ENCODE measurements at places on chromosomes 12 and 14.
A peak's percentile ranks its signal among the peaks of the same experiment; 100 is the strongest.

GRCh38 chr12:85996280-85996679 is 122.2 kb downstream of the NTS start:
- DNase-seq: no peak

DNA sequence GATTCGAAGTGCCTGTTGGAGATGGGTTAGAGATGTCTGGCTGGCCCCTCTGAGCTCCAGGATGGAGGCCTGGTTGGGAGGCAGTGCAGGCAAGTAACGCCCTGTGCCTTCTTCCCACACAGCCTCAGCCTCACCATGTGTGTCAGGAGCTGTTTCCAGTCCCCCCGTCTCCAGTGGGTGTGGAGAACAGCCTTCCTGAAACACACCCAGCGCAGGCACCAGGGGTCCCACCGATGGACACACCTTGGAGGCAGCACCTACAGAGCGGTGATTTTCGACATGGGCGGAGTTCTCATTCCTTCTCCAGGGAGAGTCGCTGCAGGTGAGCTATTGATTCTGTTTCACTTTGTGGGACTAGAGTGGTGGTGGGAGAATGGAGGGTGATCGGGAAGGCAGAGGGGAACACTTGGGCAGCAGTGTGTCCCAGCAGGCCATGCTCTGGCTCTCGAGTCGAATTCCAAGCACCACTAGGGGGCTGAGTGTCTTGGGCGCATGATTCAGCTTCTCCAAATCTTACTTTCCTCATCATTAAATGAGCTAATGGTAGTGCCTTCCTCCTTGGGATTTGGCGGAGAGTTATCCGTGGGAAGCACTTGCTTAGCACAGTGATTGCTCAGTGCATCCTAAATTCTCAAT is 6.8 kb downstream of the ACAD10 start:
- DNase-seq: no peak

DNA sequence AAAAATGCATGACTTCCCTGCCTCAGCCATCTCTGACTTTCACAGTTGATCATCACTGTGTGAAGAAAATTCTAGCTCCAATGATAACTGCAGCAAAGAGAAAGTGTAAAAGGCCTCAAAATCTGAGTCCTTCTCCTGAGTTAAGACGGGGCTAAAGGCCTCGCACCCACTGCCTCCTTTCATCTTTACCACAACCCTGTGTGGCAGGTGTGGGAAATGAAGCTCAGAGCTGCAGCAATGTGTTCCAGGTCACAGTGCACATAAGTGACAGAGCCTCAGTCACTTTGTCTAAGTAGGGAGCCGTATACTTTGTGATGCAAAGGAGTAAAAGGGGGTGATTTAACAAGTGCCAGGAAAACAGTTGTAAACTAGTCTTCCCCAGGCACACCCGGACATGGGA is 144.7 kb upstream of the TMCC3 start:
- DNase-seq: no peak

DNA sequence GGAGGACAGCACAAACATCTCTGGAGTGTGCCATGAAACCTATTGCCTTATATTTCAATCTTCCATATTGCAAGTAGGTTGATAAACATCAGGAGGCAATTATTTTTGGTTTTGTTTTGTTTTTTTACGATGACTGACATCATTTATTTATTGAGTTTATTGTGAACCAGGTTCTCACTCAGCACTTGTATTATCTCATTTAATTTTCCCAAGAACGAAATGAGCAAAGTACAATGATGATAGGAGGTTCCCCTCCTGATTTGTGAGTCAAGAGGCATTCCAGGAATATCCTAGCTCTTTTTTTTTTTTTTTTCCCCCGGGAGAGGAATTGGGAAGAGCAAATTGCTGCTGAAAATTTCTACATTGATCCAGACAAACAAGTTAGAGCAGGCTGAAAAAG is 4.7 kb downstream of the SOCS2 start:
- DNase-seq: no peak

DNA sequence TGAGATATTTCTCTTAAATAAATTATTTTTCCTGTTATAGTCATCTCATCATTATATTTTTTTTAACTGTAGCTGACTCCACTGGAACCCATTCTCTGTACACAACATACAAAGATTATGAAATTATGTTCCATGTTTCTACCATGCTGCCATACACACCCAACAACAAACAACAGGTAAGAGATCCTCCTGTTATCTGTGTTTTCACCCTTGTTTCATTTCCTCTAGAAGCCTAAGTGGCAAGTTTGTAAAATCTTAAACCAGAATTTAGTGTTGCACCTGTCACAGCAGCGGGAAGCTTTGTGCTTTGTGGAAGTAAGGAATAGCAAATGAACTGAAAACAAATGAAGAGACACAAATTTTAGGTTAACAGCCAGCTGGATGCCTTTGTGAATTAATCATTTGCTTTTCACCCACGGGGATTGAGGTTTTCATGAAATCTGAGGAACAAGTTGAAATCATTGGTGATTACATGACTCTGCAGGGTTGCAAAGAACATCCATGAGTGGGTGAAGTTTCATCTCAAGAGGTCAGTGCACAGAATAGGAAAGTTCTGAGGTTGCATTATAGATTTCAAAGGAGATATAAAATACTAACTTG is 273.9 kb upstream of the RGS6 start:
- no peak for DNase-seq

DNA sequence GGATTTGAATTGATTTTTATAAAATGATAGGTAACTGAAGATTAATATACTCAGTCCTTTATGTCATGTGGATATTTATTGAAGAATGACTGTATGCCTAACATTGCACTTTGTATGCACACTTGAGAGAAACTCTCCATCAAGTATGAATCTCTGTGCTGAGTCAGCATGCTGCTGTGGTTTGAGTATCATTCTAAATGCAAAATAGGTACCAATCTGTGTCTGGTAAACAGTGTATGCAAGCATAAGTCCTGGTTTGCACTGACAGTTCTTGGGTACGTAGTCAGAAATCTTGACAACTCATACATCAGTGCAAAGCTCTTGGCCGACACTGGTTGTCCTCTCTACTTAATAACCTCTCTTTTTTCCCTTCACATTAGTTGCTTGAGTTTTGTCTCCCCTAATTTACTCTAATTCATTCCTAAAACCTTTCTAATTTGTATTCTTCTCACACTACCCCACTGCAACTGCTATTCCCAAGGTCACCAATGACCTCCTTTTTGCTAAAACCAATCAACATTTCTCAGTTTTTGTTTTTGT is 21.8 kb downstream of the MGAT4C start:
- no peak for DNase-seq

- no peak for DNase-seq
These were observed 6.8 kb upstream of the SIX1 start for GRCh38 chr14:60655898-60656685.

DNA sequence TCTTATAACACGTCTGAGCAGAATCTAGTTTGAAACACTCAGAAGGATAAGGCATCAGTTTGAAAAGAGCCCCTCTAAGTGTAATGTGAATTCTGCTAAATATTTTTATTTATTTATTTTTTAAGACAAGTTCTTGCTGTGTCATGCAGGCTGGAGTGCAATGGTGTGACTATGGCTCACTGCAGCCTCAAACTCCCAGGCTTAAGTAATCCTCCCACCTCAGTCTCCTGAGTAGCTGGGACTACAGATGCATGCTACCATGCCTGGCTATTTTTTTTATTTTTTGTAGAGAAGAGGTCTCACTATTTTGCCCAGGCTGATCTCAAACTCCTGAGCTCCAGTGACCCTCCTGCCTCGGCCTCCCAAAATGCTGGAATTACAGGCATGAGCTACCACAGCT is 225.9 kb upstream of the SEL1L start:
- no peak for DNase-seq

GRCh38 chr14:88364710-88365413 is 20.6 kb upstream of the SPATA7 start:
- no peak for DNase-seq

DNA sequence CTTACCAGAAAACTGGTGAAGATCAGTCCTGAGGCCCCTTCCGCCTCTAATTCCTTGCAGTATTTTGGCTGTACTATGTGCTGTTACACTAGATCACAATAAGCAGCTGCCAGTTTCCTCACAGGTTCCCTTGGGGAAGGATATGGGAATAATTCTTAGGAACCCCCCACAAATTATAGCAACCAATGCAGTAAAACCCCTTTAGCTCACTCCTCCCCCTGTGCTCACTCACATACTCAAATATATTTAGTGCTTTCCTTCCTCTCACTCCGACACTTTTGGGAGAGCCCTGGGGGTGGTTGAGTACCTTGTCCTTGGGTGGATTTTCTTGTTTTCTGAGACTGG is 162.7 kb downstream of the ETV6 start:
- no peak for DNase-seq

DNA sequence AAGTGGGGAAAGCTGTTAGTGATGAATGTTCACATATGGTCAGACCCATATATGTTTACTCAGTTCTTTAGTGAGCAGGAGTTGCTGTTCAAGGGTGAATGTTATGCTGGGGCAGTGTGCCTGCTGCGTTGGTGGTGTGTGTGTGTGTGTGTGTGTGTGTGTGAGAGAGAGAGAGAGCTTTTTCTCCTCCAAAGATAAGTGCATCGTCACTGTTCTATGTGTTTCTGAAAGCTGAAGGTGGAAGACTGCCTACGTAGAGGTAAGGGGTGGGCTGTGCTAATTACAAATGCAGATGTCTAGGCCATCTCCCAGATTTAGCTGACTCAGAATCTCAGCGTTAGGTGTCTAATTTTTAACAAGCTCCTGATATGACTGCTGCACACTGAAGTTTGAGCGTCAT is 10.5 kb downstream of the GABARAPL1 start:
- no peak for DNase-seq

GRCh38 chr14:94310248-94310647 is 12.9 kb downstream of the SERPINA6 start:
- no peak for DNase-seq

- no peak for DNase-seq
These were observed 1.7 kb downstream of the STAT6 start for GRCh38 chr12:57109207-57110103.

GRCh38 chr12:60035835-60036234 is 440.0 kb downstream of the SLC16A7 start:
- DNase-seq: no peak

GRCh38 chr14:79057333-79057732 is 887.2 kb downstream of the NRXN3 start:
- no peak for DNase-seq

- peak; percentile 39 for DNase-seq
These were observed 84.4 kb downstream of the ARF6 start for GRCh38 chr14:49977126-49977841.

DNA sequence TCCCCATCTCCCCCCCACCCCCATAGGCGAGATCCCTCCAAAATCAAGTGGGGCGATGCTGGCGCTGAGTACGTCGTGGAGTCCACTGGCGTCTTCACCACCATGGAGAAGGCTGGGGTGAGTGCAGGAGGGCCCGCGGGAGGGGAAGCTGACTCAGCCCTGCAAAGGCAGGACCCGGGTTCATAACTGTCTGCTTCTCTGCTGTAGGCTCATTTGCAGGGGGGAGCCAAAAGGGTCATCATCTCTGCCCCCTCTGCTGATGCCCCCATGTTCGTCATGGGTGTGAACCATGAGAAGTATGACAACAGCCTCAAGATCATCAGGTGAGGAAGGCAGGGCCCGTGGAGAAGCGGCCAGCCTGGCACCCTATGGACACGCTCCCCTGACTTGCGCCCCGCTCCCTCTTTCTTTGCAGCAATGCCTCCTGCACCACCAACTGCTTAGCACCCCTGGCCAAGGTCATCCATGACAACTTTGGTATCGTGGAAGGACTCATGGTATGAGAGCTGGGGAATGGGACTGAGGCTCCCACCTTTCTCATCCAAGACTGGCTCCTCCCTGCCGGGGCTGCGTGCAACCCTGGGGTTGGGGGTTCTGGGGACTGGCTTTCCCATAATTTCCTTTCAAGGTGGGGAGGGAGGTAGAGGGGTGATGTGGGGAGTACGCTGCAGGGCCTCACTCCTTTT is 2.7 kb downstream of the GAPDH start:
- no peak for DNase-seq

DNA sequence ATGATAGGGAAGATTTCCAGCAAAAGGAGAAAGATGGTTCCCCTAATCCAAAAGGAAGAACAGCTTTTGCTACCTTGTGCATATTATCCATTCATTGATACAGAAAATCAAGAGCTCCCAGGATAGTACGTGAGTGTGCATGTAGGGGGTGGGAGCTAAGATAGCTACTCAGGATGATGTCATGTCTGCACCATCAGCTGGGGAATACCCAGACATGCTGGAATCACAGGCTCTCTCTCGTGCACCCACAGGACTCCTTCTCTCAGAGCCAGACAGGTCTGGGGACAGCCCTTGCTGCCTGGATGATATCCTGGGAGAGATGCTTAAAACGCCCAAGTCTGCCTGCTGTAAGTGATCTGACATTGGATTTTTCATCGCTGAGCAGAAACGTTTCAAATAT is 38.9 kb downstream of the FOXN3 start:
- no peak for DNase-seq
